ENCODE measurements at places on chromosomes 2 and 18.

DNA sequence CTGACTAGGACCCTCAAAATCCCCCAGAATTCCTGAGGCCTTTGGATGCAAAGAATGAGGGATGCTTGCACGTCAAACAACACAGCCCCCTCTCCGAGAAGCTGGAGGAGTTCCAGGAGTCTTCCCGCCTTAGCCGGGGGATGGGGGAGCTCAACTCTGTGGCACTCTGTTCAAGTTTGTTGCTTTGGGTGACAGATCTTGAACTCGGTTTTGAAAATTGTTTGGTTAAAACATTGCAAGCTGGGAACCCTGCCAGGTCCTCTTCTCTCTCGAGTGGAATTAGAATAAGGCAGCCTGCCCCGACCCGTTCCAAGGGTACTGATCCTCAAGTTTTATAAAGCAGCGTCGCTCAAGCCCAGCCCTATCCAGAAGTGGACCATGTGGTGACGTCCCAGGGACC lies 244.1 kb downstream of the LOXHD1 start:
- DNase-seq, result no peak

GRCh38 chr2:15919716-15920434 lies 20.5 kb upstream of the MYCN start:
- no peak for DNase-seq

DNA sequence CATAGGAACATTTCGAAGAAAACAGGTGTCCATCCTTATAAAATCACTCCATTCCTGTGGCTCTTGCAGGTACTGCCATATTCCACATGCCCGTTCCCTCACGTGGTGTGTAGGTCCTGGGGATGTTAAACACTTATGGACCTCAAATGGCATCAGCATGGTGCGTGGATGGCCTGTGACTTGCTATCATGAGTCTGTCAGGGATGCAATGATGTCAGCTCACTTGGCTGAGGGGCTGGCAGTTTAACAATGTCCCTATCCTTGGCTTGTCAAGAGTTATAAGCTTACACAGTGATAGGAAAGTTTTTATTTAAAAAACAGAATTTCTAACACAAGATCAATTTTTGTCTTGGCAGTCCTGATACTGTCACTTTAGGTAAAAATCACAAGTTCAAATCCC lies 28.8 kb downstream of the MAIP1 start:
- no peak for DNase-seq

- DNase-seq, result no peak
Observed at GRCh38 chr2:143162997-143163396, 33.8 kb downstream of the ARHGAP15 start.

DNA sequence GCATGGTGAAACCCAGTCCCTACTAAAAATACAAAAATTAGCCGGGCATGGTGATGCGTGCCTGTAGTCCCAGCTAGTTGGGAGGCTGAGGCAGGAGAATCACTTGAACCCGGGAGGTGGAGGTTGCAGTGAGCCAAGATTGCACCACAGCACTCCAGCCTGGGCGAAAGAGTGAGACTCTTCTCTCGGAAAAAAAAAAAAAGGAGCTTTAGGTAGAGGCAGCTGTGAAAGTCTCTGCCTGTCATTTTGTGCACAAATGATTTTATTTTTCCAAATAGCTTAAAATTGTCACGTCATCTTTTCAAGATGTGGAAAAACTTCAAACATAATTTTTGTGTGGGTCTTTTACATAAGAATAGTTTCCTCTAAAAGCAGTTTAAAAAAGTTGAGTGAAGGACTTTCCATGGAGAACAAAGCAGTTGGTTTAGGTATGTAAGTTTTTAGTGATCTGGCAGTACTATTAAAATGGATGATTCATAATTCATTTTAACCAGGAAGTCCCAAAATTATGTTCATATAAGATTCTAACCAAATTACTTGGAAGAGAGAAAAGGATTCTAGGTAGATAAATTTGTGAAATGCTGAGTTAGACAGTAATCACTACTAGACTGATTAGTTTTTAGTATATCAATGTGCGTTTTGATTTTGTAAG lies 11.5 kb downstream of the CCNYL1 start:
- no peak for DNase-seq

DNA sequence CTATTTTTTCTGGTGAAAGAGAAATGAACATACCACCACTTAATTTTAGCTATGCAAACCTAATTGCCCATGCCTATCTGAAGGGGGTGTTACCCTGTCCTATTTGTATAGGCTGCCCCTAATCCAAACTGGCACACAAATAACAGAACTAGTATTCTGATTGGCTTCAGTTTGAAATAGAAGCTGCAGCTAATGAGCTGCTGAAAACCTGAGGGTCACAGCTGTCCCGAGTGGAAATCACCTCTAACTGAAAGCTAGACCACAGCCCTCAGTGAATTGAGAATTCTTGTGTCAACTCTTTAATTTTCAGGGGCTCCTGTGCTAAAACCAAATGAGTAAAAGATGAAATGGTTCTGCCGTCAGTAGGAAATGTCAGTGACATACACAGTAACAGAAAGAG lies 28.7 kb downstream of the CCDC141 start:
- DNase-seq, result no peak

DNA sequence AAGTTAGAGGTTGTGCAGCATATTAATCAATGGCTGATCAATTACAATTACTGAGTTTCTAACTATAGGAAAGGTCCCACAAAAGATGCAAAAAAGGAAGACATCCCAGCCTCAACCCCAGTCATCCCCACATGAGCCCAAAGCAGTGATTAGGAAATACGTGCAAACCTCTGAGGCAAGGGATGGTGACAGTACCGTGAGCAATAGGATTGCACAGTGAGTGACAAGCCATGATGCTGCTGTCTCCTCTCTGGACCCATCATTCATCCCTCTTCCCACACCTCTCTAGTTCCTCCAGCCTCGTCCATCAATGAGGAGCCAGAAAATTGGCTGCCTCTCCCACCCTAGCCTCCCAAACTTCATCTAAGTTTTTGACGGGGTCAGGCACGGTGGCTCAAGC lies 4.0 kb upstream of the SLC11A1 start:
- DNase-seq, result no peak

DNA sequence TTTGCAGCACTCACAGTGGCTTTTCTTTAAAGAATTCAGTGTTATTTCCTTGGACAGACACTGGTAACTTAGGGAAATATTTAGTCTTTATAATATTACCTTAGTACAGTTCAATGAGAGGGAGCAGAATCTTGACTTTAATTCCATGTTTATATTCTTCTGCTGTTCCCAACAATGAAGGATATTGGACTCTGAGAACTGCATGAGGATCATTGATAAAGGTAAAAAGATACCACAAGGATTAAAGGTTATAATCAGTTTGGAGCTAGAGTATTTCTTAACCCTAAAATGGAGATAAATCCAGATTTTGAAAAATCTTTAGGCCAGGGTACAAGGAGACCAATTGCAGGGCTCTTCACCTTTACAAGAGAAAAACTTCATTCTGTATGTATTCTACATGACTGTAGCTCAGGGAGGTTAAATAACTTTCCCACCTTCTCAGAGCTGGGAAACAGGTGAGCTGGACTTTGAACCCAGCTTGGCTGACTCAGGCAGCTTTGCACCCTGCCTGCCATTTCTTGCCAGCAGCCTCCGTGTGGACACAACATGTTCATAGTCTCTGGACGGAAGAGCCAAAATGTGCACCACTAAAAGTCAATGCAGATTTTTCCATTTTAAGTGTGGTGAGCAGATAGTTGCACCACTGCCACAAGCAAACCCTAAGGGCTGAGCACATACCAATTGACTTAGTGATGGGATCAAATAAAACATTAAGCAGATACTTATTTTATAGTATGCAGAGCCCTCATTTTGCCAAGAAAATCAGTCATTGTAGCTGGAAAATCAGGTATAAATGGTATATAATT lies 26.7 kb downstream of the UPP2 start:
- DNase-seq, result no peak

GRCh38 chr2:144256996-144257707 lies 262.8 kb downstream of the ZEB2 start:
- DNase-seq, result no peak

DNA sequence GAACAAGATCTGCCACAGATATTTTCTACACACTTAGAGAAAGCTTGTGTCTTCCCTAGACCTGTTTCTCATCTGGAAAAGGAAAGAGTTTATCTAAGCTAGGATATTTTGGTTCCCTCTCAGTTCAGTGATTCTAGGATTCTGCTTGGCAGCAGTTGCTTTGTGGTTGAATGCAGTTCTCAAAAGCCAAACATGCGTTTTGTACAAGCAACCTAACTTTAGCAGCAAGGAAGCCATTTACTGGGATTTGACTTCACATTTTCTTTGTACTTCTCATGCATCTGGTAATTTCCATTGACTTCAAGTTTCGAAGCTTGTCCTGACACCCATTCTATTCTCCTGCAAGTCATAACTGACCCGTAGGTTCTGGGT lies 33.3 kb downstream of the VSNL1 start:
- DNase-seq, result no peak

DNA sequence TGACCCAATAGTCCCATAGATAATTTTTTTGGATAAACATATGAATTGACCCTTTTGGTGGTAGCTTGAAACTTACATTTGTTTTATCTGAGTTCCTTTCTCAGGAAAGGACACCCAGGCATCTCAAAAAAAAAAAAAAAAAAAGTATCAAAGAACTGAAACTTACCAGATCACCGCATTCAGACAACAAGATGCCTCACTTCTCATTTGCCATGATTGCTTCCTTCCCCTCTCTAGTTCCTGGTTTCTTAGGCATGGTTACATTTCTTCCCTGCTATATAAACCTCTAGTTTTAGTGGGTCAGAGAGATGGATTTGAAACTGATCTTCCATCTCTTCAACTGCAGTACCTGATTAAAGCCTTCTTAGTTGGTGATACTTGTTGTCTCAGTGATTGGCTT lies 240.1 kb downstream of the ACKR3 start:
- no peak for DNase-seq

DNA sequence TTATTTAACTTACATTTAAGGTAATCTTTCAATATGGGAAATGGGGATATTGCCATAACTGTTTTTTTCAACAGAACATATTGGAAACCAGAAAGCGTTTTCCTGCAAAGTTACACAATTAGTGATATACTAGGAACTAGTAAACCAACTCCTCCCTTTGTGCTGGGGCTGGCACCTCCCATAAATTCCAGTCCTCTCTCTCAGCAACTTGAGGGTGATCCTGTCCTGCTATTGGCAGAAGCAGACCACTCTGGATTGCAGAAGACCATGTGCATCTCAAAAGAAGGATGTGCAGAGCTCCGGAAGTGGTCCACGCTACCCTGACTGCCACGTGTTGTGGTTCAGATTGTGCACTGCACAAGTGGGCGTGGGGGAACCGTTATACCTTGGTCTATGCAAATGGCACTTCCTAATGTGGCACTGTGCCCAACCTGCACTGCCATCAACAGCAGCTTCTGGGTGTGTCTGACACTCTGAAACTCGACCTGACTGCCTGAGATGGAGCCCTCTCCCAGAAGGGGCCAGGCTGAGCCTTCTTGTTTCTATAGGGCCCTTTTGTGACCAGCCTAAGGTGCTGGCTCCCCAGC lies 219.2 kb downstream of the ZNF516 start:
- DNase-seq, result no peak

GRCh38 chr2:33038230-33038629 lies 91.5 kb downstream of the LTBP1 start:
- DNase-seq, result no peak

DNA sequence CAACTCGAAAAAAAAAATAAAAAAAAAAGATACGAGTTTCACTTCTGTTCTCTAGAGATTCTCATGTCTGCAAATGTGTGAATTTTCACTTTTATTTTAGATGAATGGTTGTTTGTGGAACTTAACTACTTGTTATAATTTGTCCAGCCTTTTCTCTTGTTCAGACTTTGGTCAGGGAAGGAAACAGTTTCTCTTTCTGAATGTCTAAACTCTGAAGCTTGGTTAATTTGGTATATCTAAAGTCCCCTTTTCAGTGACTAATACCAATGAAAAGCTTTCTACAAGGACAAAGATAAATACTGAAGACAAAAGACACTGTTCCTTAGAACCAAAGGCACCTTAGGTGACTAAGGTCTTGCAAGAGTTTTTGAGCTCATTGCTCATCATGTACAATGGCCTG lies 144.4 kb upstream of the PIEZO2 start:
- no peak for DNase-seq

Data from GF-D8 (cell line).